ENCODE measurements at places on chromosomes 11 and 22.
A peak's percentile ranks its signal among the peaks of the same experiment; 100 is the strongest.

GRCh38 chr11:43576320-43576802 is 104.2 kb upstream of the HSD17B12 start:
- peak; percentile 20 for DNase-seq

DNA sequence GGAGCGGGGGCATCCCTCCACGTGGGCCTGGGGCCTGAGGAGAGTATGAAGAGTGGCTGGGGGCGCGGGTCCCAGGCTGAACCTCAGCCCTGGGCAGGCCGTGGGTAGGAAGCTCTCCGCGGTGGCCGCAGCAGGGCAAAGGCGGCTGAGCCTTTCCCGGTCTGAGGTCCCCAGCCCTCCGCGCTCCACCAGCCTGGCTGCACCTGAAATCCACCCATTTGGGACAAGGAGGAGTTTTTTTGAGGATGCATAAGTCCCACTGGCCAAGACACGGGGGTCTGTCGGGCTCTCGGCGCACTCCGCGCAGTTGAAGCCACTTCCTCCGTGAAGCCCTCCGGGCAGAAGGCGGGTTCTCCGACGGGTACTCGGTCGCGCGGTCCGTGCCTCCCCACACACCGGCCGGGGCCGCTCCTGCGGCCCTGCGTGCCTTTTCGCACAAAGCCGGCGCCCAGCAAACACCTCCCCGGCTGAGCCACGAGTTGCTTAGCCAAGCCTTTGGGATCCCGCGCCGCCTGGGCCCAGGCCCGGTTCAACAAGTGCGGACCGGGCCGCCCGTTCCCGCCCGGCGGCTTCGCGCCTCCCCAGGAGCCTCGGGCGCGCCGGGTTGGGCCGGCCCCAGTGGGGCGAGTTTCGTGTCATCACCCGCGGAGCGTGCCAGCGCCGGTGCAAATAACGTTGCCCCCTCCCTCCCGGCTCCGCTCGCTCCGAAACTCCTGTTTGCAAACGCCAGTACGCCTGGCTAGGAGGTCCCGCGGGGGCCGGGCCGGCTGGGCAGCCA is 666 bp upstream of the OVOL1 start:
- no peak for DNase-seq

- no peak for DNase-seq
These were observed 14.6 kb downstream of the TBC1D22A start for GRCh38 chr22:46776876-46777608.

GRCh38 chr22:27124351-27124966 is 467.1 kb downstream of the MIAT start:
- no peak for DNase-seq

- DNase-seq, result no peak
These were observed 192.5 kb downstream of the CEP164 start for GRCh38 chr11:117520201-117520600.

- no peak for DNase-seq
These were observed 3.6 kb upstream of the CCDC81 start for GRCh38 chr11:86370922-86371594.

DNA sequence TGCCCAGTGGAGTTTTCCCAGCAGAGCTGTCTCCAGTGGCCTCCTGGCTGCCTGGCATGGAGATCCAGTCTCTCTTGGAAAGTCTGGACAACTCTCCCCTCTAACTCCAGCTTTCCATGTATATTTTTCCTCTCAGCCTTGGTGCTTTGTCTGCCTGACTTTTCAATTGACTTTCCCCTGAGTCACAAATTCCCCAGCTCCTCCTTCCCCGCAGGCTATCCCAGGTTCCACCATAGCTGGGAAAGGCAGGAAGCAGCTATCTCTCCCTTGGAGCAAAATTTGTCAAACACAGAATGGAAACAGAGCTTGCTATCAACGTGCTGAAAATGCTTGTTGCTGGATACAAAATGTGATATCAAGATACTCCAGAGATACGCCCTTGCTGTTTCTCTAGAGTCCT is 384.8 kb downstream of the TMEM135 start:
- no peak for DNase-seq

- no peak for DNase-seq
These were observed 2.7 kb downstream of the SULT4A1 start for GRCh38 chr22:43859621-43860020.

GRCh38 chr22:24894998-24895397 is 51.5 kb downstream of the LHFPL7 start:
- peak; percentile 2 for DNase-seq

DNA sequence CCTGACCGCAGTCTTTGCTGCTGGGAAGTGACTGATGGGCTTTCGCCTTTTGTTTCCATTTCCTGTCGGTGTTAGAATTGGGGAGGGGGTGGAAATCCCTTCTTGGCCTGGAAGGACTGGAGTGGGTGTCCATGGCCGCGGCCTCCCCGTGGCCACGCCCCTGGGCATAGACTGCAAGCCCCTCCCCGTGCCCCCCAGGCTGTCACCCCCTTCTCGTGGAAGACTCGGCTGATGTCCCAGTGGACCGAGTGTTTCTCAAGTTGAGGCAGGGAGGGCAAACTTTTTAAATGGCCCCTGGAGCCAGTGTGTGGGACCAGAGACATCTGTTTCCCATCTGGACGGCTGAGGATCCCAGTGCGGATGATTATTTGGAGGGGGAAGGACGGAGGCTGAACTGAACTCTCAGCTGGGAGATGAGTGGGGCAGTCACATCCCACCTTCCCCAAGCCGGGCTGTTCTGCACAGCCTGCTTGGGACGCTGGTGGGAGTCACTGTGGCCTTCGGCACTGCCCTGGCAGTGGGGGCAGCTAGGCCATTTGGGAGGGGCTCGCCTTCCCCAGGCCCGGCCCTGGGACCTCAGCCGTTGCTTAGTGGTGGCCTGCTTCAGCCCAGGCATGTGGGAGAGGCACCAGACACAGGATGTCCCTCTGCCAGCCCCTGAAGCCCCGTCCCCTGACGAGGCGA is 1.6 kb downstream of the CD81 start:
- no peak for DNase-seq

- peak; percentile 34 for DNase-seq
These were observed 15.1 kb downstream of the CRELD2 start for GRCh38 chr22:49933236-49934159.

DNA sequence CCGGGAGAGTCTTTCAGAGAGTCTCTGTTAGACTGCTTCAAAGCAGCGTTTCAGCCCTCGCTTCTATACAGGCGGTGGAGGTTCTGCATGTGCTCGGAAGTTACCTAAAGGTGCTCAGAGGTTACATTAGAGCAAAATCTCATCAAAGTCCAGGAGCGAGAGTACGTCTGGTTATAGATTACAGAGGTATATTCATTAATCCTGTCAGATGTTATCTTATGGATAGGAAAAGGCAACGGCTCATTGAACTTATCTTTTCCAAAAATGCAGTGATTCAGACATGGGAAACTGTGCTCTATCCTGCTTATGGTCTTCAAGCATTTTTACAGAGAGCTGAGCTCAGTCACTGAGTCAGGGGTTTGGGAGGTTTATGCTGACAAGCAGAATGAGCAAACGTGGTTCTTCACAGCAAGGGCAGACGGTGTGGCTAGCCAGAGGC is 9.1 kb upstream of the ZBED5 start:
- no peak for DNase-seq

- DNase-seq, result no peak
These were observed 10.2 kb upstream of the NECTIN1 start for GRCh38 chr11:119739021-119739703.

GRCh38 chr11:88680806-88681205 is 343.3 kb upstream of the CTSC start:
- no peak for DNase-seq

GRCh38 chr11:16034074-16034473 is 322.3 kb downstream of the SOX6 start:
- DNase-seq, result no peak

DNA sequence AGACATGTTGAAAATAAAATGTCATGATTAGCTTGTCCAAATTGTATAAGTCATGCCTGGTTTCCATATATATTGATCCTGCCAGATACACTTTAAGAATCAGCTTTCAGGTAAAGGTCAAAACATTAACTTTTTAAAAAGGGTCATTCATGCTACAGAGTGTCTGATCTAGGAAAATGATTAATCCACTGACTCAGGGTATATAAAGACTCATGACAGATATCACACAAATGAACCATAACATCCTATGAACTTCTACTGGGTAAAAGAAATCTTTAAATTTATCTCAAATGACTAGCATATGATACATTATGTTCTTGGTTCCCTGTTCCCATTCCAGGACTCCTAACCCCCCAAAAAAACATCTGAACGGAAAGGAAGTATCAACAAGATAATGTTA is 11.7 kb downstream of the MRTFA start:
- no peak for DNase-seq

DNA sequence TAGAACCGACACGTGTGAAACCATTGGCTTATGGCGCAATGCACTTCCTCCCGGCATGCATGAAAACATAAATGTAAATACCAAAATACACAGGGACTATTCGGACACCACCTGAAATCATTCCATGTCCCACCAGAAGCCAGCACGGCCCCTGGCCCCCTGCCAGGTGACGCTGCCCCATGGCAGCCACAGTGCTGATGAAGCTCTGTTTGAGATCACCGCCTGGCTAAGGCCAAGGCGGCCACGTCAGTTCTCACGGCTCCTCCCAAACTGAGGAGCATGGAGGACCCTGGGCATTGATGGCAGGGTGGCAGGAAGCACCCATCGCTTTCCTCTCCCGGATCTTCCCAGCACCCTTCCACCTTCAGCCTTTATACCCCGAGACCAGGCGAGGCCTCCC is 89.5 kb downstream of the CDKN1C start:
- DNase-seq, result no peak

GRCh38 chr11:479311-479710 is 27.7 kb downstream of the RNH1 start:
- DNase-seq, result no peak

GRCh38 chr11:129694966-129695365 is 120.7 kb upstream of the TMEM45B start:
- DNase-seq, result no peak

DNA sequence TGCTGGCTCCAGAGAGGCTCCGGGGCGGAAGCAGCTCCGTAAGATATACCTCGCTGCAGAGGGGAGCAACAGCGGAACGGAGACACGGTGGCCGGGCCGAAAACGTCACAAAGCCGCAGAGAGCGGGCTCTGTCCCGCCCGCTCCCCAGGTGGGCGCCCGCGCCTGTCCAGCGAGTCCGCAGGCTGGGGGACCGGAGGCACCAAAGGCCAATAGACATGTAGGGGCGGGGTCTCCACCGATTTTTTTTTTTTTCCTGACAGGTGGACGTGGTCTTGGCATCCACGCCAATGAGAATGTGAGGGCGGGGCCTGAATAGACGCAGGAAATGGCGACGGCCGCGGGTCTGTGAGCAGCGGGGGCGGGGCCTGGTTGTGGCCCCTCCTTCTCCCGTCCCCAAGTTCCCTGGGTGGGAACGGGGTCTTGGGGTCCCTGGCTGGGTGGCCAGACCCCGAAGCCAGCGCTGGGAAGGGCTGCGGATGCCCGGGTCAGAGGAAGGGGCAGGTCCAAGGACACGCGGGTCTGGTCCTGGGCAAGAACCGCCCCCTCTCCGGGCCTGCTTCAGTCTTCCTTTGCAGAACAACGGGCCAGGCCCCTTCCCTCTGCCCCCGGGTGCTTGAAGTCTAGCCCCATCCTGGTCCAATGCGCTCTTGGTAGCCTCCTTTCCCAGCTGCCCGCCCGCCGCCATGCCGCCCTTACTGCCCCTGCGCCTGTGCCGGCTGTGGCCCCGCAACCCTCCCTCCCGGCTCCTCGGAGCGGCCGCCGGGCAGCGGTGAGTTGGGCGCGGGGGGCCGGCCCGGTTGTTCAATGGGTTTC is at the start of gene DNAJC4:
DNAJC4 (plus strand) TSS at position 378 of the 814 bp plus-strand sequence; CDS start at position 685, 307 bp downstream.
- peak; percentile 81 for DNase-seq

DNA sequence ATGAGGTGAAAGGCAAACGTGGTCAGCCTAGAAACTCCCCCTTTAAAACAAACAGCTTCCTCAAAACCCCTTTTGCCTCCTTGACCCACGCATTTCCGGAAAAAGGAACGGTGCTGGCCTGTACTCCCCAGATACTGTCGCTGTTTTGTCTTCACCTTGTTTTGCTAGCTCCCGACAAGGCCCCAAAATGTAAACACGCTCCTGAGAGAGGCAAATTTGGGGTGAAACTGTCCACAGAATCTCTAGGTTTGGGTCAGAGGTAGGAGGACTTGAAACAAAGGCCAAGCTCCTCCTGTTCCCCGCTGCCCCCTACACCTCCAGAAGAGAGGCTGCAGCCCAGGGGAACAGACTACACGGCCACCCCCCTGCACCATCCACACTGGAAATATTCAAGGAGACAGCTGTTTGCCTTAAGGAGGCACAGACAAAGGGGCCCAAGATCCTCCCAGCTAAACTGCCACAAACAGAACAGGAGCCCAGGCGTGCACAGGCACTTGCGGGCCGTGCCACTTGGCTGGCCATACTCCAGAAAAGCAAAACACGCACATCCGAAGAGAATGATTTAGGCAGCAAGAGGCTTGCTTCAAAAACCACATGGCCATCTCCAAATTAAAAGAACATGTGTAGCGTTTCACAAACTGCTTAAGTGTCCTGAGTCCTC is 160.5 kb upstream of the GRK3 start:
- DNase-seq, result no peak

- DNase-seq, result no peak
These were observed 2.9 kb upstream of the MTFP1 start for GRCh38 chr22:30422481-30423300.

- no peak for DNase-seq
These were observed 11.5 kb downstream of the P2RX3 start for GRCh38 chr11:57349491-57350274.

- no peak for DNase-seq
These were observed 40.9 kb upstream of the PPP2R1B start for GRCh38 chr11:111807076-111807475.

DNA sequence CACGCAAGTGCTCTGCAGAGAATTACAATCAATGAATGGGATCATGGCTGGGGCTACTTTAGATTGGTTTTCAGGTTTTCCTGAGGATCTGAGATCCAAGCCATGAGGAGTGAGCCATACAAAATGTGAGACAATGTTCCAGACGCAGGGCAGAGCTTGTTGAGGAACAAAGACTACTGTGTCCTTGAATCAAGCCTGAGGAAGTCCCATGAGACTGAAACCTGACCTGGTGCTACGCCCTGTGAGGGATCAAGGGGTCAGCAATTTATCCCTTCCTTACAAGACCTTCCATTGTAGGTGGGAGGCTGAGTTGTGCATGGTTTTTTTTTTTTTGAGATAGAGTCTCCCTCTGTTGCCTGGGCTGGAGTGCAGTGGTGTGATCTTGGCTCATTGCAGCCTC is 2.1 kb downstream of the INCENP start:
- DNase-seq, result no peak

All from nucleus accumbens (tissue), 56 donors.